Dermis blood vessel endothelial cell (primary cell): ENCODE measurements at places on chromosomes 3 and 15. TPM values are rescaled to one million over a fixed set of nuclear protein-coding genes. Genes with fewer than 3 reads are reported as not detected.

ASB14 gene
- total RNA-seq: not detected in 2 replicates

GRCh38 chr3:36965440-36965839 lies 20.6 kb upstream of the TRANK1 start:
- no peak for DNase-seq

GRCh38 chr3:13087320-13087990 lies 14.2 kb upstream of the IQSEC1 start:
- no peak for DNase-seq

- no peak for DNase-seq
These were observed 275.8 kb downstream of the PLCL2 start for GRCh38 chr3:17160597-17160996.

DNA sequence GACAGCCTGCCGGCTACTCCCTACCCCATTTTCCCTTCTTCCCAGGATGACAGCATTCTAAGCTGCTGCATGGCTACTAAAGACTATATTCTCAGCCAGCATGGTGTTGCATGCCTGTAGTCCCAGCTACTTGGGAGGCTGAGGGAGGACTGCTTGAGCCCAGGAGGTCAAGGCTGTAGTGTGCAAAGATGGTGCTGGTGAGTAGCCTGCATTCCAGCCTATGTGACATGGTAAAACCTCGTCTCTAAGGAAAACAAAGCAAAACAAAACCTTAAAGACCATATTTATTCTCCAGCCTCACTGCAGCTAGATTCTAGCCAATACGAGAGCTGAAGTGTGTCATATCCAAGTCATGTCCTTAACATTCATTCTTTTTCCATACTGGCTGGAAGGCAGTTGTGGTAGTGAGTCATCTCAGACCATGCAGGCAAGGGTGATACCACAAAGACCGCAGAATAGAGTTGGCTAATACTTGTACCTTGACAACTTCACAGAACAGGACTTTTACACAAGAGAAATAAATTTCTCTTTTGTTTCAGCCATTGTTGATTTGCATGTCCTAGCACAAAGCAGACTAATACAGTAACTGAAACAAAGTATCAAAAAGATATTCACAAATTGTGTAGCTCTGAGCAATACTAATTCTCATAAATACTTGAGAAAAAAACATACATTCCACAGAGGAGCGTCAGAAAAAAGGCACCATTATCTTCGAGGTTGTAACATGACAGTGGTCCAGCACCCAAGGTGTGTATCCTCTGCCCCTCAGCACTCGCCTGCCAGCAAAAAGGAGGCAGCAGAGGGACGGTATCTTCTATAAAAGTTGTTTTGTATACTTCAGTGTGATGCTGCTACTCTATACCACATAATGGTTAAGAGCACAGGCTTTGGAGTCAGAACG lies 14.8 kb downstream of the PBRM1 start:
- peak; percentile 95 for DNase-seq

DNA sequence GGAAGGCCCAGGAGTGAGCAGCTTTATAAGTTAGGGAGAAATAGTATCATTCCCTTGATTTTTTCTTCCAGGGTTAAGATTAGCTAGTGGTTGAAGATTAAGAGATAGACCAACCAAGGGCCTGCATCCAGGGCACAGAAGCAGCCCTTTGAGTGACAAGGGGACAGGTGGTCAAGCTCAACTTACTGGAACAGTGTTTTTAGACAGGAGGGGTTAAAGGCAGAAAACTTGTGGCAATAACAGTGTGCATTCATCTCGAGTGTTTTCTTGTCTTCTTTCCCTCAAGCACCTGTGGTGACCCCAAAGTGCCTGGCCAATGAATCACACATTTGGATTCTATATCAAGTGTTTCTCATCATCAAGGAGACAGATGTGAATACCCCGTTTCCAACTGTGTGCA lies 267.5 kb downstream of the PDCD6IP start:
- DNase-seq: no peak

DNA sequence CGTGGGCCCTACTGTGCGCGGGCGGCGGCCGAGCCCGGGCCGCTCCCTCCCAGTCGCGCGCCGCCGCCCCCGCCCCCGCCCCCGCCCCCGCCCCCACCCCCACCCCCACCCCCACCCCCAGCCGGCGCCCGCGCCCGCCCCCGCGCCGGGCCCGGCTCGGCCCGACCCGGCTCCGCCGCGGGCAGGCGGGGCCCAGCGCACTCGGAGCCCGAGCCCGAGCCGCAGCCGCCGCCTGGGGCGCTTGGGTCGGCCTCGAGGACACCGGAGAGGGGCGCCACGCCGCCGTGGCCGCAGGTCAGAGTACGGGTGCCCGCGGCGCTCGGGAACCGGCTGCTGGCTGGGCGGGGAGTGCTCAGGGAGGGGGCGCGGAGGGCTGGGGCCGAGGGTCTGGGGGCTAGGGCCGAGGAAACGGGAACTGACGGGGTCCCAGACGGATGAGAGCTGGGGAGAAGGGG lies 1.1 kb upstream of the PPARG start:
- peak; percentile 60 for DNase-seq

ZPLD1 gene
- total RNA-seq: 0.05 and 0.34 TPM in 2 replicates

DNA sequence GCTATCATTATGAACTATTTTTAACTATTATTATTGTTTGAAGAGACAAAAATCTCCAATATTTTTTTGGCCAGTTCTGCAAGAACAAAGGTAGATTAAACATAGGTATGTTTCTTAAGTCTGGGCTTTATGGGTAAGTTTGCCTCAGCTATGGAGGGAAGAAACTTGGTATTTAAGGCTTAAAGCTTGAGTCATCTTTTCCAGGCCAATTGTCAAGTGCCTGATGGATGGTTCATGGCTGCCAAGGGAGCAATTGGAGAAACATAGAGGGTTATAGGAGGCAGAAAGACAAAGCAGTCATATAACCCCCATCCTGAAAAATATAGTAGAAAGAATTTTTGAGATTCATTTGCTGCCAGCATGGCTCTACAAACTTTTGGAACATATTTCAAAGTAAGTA lies 7.2 kb upstream of the STAC start:
- DNase-seq: peak; percentile 49

DNA sequence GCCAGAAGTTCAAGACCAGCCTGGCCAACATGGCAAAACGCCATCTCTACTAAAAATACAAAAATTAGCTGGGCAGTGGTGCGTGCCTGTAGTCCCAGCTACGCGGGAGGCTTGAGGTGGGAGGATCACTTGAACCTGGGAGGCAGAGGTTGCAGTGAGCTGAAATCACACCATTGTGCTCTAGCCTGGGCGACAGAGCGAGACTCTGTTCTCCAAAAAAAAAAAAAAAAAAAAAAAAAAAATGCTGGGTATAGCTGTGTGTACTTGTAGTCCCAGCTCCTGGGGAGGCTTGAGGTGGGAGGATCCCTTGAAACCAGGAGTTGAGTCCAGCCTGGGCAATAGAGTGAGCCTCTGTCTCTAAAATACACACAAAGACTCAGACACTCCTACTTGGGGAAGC lies 32.0 kb downstream of the PPP1R2 start:
- DNase-seq: no peak

RBMS3 gene
- 25.9 and 37.6 TPM in 2 replicates for total RNA-seq

GNAT1 gene
- total RNA-seq: not detected in 2 replicates

DNA sequence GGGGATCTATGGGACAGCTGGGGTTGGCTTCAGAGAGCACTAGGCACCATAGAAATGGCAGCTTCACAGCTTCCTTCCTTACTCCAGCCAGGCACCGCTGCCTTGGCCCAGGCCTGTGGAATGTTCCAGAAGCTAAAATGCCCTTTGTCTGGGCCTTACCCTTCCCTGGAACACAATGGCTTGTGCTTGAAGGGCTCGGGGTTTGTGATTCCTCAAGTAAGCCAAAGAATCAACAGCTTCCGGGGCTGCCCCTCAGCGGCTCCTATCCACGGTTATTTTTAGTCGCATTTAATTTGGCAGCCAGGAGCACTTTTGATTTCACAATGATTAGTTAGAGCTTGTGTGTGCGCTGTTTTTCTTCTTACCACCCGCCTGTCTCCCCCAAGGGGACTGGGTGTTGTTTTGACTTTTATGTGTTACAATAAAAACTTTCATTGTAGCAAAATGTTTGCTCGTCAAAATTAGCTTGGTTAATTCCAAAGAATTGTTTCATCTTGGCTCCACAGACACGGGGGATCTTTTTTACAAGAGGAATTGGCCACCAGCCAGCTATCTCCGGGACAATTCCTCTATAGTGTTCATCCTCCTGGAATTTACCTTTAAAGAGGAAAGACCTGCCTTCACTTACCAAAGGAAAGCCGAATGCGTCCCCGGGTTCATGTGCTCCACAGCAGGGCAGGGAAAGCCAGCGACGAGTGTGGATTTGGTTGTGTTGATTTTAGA lies 73.8 kb downstream of the TLE3 start:
- DNase-seq: peak; percentile 24

IL5RA gene
- not detected in 2 replicates for total RNA-seq

- DNase-seq: no peak
These were observed 12.6 kb upstream of the PDIA5 start for GRCh38 chr3:123054109-123054778.

GRCh38 chr3:156443079-156443478 lies 111.8 kb downstream of the SSR3 start:
- DNase-seq: peak; percentile 19

DNA sequence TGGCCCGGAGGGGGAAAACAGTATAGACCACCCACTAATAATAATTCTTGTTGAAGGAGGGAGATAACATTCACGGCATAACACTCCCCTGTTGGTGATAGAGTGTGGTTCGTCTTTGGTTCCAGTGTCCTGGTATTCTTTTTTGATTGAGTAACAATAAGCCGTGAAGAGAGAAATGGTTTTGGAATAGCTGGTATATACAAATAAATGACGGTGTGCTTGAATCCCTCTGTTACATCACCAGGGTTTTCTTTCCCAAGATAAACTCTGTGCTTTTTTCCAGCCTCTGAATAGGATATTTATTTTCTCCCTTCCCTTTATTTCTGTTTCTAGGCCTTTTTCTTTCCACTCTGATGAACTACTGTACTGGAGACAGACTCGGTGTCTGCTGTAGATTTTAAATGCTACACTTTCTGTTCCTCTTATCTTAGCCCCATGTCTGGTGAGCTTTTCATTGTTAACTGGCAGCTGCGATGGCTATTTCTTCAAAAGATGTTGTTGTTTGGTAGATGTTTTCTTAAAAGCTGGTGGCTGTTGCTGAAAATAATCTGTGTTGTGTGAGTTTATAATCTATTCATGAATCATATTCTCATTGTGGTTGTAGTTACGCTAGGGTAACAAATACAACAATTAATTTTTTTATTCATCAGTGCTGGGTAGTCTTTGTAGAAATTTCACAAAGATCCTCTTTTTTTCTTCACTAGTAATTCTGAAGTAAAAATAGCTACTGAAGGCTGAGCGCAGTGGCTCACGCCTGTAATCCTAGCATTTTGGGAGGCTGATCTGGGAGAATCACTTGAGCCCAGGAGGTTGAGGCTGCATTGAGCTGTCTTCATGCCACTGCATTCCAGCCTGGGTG lies 15.5 kb upstream of the SCAANT1 start:
- no peak for DNase-seq

- no peak for DNase-seq
These were observed 17.7 kb downstream of the ACAA1 start for GRCh38 chr3:38119248-38119544.

DNA sequence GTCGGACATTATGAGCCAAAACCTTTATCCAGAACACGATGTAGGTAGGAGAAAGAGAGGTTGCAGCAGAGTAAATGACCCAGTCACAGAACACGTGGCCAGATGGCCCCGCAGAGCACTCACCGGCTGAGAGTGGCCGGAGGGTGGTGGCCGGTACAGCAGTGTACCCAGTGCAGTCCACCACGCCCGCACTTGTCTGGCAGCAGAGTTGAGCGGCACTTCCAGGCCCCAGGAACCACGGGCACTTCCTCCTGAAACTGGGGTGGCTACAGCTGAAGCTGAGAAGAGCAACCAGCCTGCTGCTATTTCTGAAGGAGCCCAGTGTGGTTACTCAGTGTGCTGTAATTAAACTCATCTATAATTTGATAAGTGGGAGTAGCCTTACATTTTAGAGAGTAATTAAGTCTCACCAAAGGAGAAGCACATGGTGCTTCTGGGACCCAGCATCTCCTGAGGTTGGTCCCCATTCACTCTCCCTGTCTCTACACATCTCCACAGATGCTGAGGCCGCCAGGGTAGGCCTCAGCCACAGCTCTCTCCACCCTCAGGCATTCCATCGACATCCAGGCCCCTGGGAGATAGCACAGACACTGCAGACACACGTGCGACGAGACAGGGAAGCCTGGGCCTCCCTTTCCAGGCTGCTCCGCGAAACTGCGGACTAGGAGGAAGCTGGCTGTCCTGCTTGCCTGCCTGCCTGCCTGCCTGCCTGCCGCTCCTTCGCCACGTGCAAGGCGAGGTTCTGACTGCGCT lies 49.8 kb downstream of the BDH1 start:
- DNase-seq: no peak

DNA sequence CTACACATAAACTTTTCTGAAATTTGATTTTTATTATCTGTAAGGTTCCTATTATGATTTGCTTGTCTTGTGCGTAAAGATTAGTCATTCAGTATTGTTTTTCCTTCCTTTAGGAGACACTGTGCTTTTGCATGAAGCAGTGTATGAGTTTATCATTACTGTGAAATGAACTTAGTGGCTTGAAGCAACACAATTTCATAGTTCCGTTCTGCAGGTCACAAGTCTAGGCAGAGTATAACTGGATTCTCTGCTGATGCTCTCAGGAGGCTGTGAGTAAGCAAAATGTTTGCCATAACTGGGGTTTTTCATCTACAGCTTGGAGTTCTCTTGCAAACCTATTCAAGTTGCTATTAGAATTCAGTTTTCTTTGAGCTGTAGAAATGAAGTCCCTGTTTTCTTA lies 1136.1 kb downstream of the OTOL1 start:
- DNase-seq: no peak

DNA sequence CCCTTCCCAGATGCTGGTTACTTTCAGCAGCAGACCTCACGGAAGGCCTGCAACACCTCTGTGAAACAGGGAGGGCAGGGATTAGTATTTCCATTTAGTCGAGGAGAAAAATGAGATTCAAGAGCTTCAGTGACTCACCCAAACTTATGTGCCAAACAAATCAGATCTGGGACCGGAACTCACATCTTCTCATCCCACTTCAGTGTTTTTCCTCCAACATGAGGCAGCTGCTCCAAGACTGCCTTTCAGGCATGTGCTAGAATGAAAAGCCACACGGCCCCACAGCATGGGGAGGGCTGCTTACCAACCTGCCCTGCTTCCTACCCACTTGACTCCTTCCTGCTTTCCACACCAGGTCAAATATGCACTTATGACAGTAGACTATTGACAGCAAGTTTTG lies 129.4 kb upstream of the SLC24A5 start:
- no peak for DNase-seq

RPN1 gene
- total RNA-seq: 458 and 572 TPM in 2 replicates

DNA sequence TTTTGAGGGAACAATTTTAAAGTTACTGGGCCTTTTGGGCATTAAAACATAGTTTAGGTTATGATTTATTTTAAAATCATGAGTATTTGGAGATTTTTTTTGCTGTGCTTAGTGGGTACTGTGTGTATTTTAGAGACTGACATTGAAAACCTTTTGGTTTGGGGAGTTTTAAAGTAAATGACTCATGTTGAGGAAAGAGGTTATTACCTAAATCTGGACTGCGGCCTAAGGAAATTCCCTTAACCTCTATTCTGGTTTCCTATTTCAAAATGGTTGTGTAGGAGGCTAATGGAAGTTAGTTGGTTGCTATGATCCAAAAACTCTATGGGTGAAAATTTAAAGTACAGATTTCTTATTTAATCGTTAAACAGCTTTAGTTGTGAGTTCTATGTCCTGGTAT lies 57.3 kb upstream of the DPH6 start:
- DNase-seq: peak; percentile 38
